ENCODE measurements at places on chromosomes 6 and 20.
A peak's percentile ranks its signal among the peaks of the same experiment; 100 is the strongest.

GRCh38 chr20:25739615-25740320 lies 43.1 kb upstream of the ZNF337 start:
- no peak for DNase-seq

DNA sequence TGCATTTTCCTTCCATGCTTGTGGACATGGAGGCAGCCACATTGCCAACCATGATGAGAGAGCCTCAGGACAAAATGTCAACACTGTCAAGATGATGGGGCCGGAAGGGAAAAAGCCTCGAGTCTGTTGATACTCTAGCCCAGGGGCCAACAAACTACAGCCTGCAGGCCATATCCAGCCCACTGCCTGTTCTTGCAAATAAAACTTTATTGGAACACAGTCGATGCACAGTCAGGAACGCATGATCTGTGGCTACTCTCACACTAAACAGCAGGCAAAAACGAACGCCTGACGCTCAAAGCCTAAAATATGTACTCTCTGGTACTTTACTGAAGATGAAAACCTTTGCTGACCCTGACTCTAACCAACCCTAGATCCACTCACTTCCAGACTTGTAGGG lies 72.3 kb downstream of the BMP7 start:
- DNase-seq: no peak

GRCh38 chr20:58461899-58462298 lies 53.3 kb downstream of the APCDD1L start:
- no peak for DNase-seq

GRCh38 chr6:2917801-2918445 lies 14.8 kb upstream of the SERPINB9 start:
- no peak for DNase-seq

GRCh38 chr20:63635431-63636141 lies 8.7 kb upstream of the GMEB2 start:
- no peak for DNase-seq

DNA sequence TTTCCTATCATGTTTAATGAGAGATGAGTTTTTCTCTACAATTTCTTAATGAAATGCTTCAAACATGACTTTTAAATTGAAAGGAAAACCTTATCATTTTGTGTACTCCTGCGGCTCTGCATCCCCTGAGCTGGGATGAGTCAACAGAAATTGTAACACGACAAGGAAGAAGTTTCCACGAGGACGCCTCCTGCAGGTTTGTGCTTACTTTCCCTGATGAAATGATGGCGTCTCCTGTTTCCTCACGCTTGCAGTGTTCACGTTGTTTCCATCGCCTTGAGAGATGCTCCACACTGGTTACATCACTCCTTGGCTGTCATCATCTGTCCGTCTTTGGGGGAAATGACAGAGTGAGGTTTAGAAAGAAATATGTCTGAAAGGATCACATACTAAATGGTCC lies 233.7 kb upstream of the ZFP64 start:
- no peak for DNase-seq

- DNase-seq: no peak
These were observed 663.4 kb upstream of the DEFB115 start for GRCh38 chr20:30594112-30594511.

GRCh38 chr6:4935486-4935885 lies 68.4 kb downstream of the RPP40 start:
- no peak for DNase-seq

DNA sequence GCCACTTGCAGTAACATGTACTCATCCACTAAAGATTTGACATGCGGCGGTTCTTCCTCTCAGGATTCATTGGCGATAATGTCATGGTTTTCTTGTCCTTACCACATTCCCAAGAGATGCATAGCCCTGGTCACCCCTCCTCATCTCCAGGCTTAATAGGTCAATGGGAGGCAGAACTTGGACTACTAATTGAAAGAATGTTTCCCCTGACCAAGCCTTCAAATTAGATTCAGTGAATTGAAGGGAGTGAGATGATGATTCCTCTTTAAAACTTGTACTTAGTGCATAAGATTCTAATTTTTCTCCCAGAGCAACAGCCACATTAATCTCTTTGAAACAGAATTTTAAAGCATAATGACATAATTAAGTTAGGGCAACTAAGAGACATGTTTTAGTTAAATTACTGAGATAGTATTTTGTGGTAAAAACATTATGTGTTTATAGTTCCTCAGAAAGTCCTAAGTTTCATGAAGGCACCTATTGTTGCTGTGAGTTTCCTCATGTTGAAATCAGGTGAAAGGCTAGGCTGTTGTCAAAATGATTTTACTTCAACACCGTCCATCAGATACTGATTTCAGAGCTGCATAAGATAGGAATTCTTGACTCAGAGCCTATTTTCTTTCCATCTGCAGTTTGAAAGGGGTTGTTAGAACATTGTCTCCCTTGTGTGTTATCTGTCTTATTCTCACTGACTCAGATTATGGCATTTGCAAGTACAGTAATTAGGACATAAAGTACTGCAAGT lies 48.5 kb downstream of the STK4 start:
- DNase-seq: no peak

- DNase-seq: no peak
These were observed 1.7 kb upstream of the WFDC2 start for GRCh38 chr20:45467861-45468260.

DNA sequence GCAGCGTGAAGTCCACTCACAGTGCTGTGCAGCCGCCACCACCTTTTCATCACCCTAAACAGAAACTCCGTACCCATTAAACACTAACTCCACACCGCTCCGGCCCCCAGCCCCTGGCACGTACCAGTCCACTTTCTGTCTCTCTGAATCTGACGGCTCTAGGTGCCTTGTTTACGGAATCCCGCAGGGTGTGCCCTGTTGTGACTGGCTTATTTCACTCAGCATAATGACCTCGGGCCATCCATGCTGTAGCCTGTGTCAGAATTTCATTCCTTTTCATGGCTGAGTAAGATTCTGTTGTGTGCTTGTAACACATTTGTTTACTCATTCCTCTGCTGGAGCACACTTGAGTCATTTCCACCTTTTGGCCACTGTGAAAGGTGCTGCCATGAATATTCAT lies 18.0 kb downstream of the TCFL5 start:
- DNase-seq: no peak

DNA sequence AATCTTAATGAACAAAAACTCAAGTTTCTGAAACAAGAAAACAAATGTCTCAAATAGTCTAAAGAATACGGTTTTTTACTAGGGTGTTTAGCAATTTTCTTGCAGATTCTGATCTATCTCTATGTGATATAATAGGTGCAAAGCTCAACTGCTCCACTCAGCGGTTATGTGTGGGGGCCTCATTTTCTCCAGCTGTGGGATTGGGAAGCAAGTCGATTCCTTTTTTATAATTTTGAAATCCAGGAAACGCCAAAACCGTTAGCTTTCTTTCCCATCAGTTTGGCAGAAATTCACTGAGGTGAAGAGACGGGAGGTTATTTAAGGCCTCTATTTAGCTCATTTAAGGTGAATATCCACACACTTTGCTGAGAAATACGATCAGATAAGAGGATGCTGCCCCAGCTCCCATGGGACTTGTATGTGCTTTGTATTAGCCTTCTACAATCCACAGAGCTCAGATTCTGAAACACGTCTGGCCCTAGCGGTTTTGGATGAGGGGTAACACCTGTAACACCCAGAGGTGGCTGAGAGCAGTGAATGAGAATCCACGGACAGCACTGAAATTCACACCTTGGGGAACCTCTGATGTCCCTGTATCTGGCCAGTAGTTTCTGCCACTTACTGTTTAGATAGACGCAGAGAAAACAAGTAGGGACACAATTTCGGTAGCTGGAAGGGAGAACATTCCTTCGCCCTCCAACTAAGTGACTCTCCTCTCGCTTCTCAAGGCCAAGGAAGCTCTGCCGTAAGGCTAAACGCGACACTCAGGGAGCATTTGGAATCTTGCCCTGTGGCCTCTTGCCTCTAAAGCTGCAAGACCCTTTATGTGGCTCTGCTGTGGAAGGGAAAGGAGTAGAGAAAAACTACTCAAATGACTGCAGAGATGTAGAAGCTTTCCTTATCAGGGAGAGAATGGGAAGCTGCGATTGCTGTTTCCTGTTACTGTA lies 6.5 kb upstream of the BCAS4 start:
- peak; percentile 45 for DNase-seq

- peak; percentile 29 for DNase-seq
These were observed 661.3 kb downstream of the BCKDHB start for GRCh38 chr6:80767808-80768207.

GRCh38 chr20:1790386-1790785 lies 104.8 kb upstream of the SIRPA start:
- no peak for DNase-seq

DNA sequence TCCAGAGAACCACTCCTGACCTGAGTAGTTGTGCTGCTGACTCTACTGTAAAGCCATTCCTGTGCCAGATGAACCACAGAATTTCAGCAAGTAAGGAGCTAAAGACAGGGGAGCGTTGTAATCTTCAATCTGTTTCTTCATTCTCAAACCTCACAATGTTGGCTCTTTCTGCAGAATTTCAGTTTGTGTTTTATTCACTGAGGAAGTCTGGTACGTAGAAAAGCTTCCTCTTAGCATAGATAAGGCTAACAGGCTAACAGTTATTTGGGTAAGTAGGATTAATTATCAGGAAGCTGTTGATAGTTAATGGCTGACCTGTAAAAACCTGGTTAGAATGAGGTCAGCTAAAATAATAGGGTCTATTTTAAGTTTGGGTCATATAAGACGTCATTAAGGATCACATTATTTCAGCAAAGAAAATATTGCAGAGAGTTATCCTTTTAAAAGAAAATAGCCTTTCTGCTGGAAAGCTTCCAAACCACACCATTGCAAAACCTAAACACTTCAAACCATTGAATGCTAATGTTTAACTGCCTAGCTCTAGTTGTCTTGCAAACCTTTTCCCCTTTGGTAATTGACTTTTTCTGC lies 14.1 kb upstream of the TENT5A start:
- DNase-seq: no peak

DNA sequence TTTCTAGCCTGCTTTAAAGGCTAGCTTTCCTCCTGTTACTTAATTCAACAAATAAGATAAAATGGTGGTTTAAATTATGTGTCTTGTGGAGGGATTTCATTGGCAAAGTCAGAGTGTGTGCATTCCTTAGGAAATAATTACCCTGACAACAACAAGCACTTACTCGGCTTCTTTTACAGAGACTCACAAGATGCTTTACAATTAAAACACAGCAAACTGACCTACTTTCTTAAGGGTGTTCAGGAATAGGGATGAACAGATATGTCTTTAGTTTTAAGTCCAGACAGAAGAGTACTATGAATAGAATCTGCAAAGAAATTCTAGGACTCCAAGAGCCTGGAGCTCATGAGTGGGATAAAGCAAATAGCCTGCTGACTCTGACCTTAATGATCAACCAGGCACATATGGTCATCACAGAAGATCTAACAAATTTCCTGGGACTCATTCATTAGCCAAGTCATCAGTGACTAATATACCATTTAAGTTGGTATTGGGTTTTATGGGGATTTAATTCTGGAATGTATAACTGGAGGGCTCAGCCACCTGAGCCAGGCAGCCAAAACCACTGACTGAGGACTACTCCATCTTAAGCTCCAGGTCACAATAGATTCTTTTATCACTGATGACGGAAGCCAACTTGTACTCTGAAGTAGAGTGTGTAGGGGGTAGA lies 161.8 kb upstream of the RIMS1 start:
- DNase-seq: no peak

DNA sequence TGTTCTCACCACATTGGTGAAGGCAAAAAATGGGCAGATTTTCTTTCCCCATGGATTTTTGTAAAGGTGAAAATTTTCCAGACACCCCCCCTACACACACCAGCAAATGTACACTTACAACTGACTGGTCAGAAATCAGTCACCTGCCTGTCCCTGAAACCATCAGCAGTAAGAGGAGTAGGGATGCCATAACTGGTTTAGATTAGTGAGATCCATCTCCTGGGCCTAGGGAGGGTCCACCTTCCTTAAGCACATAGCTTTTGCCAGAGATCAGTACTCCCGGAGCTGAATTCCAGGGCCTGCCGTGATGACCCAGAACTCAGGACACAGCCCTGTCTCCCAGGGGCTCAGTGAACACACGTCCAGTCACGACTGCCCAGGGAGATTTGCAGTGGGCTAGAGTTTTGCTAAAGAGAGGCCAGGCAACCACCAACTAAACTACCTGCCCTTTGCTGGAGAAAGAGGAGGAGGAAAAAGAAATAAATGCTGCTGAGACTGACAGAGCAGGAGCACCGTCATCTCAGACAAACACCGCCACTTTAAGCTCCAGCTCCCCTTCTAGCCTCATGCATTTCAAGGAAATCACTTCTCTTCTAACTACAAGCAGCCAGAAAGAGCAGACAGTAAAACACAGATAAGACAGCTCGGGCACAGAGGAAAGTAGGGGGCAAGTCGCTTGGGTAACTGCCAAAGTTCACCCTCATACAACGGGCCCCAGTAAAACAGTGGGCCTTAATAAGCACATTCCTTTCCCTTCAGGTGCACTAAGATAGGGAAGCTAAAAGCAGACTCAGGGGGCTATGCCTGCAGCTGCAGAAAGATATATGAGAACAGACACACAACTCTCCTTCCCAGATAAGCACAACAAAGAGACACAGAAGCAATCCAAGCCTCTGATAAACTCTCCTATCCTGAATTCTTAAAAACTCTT lies 82.6 kb upstream of the SPTLC3 start:
- no peak for DNase-seq

DNA sequence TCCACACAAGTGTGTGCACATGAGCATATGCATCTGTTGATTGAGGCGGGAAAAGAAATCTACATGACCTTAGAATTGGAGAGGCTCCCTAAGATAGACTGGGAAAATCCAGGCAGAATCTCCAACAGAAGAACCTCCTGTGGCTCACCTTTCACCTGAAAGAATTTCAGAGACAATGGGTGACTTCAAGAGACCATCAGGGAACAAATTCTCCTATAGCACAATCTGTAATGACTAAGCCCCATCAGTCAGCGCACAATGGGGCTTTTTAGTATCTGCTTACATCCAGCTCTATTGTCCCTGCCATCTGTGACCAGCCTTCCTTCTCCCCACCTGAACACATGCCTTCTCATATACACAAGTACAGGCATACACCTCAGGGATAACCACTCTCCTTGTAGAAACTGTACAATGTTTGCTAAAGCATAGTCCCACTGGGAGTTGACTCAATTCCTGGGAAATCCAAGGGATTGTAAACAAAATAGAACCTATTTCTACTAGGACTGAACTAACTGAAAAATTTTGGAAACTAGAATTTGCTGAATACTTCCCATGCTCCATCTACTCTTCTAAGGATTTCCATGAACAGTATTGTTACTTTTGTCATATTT lies 150.8 kb upstream of the STXBP5 start:
- DNase-seq: no peak

DNA sequence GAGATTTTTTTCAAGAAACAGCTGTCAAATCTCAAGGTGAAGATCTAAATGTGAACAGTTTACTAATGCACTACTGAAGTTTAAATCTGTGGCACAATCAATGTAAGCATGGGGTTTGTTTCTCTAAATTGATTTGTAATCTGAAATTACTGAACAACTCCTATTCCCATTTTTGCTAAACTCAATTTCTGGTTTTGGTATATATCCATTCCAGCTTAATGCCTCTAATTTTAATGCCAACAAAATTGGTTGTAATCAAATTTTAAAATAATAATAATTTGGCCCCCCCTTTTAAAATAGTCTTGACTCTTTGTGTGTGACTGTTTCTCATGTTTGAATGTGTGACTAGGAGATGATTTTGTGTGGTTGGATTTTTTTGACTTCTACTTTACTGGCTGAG lies 4.0 kb downstream of the PNRC1 start:
- no peak for DNase-seq
